Umbilical cord (tissue), 2 donors: ENCODE measurements at places on chromosomes 7 and 10. TPM values are rescaled to one million over a fixed set of nuclear protein-coding genes. Genes with fewer than 3 reads are reported as not detected.

The CTTNBP2 gene
- total RNA-seq, result 6.3 TPM

The MMP21 gene
- total RNA-seq, result not detected

The IL6 gene
- 4.1 TPM for total RNA-seq

The TMEM213 gene
- total RNA-seq, result 4.6 TPM

The A1CF gene
- total RNA-seq, result 2.9 TPM

The PAPSS2 gene
- 45.5 TPM for total RNA-seq

The STEAP1B gene
- total RNA-seq, result 12.3 TPM

The SLC29A4 gene
- 0.24 TPM for total RNA-seq

The PON1 gene
- 0.24 TPM for total RNA-seq

The MGAM2 gene
- 2.9 TPM for total RNA-seq

The MMS19 gene
- 66.2 TPM for total RNA-seq

The MYO3A gene
- total RNA-seq, result 4.3 TPM

The PILRA gene
- not detected for total RNA-seq

The PNLIPRP1 gene
- 2.9 TPM for total RNA-seq

The NKX6-2 gene
- total RNA-seq, result not detected

The SLC26A5 gene
- not detected for total RNA-seq

The NEUROG3 gene
- total RNA-seq, result 0.48 TPM

The CYP3A4 gene
- 0.72 TPM for total RNA-seq

The MDFIC gene
- total RNA-seq, result 66.2 TPM

The ACBD5 gene
- total RNA-seq, result 7.9 TPM
